Hepatic stellate cell (primary cell): ENCODE measurements at places on chromosomes 1 and 21.

DNA sequence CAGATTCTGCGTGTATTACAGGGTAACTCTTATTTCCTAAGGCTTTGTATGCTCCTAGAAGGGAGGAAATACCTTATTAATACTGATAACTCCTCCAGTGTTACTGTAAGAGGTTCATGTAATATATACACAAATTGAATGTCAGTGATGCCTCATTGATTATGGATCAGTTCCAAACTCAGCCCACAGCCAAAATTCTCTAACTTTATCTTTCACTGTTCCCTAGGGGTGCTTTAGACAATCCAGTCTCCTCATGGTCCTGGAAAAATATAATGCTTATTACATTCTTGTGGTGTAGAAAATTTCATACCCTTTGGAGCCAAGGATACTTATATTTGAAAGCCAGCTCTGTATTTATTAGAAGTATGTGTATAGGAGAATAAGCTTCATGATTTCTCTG, 73.0 kb downstream of the NGF start:
- no peak for DNase-seq

GRCh38 chr1:205287767-205288559, 33.6 kb downstream of the NUAK2 start:
- peak; percentile 36 for DNase-seq

DNA sequence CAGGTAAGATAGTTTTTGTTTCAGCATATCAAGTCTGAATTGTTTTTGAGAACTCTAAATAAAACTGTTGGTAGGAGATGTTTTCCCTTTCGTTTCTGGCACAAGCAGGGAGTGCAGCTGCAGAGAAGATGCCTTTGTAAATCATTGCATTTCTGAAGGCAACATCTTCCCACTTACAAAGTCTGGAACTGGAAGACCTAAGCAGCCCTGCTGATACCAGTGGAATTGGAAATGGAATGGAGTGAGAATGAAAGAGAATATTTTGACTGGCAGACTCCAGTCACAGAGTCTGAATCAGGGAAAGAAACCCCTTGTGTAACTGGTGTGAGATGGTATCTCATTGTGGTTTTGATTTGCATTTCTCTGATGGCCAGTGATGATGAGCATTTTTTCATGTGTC, 815.6 kb downstream of the LTN1 start:
- DNase-seq, result no peak

DNA sequence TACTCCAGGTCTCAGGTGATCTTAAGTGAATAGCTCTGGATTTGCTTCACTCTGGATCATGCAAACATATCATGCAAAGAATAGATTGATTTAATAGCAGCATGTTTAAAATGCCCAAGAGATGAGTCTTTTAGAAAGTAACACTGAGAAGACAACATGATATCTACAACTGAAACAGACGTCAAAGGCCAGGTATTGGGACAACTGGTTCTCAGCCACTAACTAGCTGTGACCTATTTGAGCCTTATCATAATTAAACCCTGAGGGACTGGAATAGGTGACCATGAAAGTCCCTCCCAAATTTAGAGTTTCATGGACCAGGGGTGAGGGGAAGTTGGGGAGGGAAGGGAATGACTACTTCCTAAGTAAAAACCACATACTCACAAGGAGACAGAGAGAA, 95.7 kb downstream of the NIBAN1 start:
- no peak for DNase-seq

DNA sequence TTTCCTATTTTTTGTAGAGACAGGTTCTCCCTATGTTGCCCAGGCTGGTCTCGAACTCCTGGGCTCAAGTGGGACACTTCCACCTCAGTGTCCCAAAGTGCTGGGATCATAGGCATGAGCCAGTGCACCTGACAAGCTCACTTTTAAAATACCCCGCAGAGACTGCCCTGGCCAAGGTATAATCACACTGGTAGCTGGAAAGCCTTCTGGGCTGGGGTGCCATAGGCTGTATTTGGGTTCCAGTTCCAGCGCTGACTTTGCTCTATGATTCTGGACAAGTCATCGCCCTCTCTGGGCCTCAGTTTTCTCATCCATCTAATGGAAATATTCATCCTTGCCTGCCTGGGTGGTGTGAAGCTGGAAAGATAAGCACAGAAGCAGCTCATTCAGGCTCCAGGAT, 10.4 kb downstream of the LDLRAD1 start:
- DNase-seq, result no peak

- no peak for DNase-seq
These were observed 9.5 kb downstream of the ITLN2 start for GRCh38 chr1:160945079-160945478.

GRCh38 chr1:50458507-50458906, 35.3 kb upstream of the DMRTA2 start:
- no peak for DNase-seq

- no peak for DNase-seq
These were observed 76.3 kb upstream of the LMO4 start for GRCh38 chr1:87252406-87252805.

DNA sequence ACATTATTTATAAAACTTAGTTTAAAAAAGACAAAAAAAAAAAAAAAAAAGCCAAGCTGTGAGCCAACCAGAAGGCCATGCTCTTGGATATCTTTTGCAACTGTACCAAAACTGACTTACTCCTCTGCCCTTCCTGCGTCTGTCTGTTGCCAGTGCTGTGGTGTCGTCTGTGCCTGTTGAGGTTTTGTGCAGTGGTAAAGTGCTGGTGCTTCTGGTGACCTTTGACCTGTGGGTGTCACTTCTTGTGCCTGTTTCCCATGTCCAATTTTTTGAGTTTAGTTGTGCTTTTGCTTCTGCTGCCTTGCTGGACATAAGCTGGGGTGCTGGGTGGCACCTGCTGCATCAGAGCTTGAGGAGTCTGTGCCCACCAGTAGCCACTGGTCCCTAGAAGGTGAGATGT, 41.4 kb downstream of the RNF187 start:
- DNase-seq, result no peak

DNA sequence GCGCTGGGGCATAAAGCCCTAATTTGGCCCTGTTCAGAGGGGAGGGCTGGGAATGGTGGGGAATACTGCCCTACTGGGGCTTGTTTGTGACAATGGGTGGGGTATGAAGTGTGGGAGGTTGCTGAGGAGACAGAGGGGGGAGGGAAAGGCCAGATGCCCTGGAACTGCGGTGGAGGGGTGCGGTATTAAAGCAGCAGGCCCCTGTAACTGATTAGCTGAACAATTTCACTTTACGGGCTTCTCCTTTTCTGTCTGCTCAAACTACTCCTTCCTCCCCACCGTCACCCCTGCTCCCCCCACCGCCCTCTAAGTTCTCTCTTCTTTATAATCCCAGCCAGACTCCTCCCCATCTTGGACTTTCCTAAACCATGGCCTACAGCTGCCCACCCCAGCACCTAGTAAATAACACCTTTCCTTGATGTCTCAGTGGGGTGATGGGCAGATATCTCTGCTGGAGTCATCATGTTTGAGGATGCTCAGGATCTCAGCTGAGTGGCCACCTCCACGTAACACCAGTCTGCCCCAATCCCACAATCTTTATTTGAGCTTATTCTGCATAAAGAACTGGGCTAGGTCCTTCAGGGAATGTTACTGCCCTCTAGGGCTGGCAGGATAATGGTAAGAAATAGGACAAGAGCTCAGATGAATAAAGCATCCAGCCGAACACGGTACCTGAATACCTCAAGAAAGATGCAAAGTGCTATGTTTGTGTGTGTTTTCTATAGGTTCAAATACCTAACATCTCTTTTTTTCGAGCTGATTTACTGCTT, 33.5 kb downstream of the XCL1 start:
- DNase-seq, result no peak

- no peak for DNase-seq
These were observed 155.3 kb downstream of the CDC7 start for GRCh38 chr1:91655912-91656449.
